ENCODE measurements at places on chromosomes 12 and 14.

DNA sequence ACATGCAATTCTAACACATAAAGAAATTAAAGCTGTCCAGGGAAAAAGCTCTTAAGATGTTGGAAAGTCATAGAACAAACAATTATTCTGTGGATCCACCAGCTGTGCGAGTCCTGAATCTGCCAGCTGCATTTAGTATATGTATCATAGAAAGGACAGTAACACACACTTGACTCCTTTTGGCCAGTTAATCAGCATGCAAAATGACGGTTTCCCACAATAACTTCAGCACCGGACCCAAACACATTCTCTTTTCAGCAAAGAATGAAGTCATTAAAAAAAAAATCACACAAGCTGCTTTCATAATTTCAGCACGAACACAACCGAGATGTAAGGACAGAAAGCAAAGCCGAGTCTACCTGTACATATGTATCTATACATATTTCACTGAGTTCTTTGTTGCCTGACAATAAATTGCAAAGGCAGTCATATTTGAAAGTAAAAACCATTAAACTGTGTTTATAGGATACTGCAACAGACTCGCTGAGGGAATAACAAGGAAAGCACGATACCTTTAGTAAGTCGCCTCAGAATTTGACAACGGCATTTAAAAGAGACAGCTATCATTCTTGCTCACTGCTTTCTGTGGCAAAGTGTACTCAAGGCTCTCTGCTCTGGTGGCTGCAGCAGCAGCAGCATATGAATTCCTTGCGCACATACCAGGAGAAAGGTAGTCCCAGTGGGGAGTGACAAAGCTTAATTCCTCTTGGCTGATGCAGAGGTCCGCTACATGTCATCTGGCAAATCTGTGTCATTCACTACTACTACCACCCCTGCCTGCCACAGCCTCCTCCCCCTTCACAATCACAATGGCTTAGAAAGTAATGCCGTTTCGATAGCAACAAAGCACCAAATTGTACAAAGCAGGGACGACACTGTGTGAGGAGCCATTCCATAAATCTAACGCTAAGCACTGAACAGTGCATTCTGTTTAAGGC, at the start of gene GRIP1:
GRIP1 (minus strand) TSS at position 739 of the 938 bp plus-strand sequence; CDS start at position 567, 172 bp downstream.
- no peak for DNase-seq

DNA sequence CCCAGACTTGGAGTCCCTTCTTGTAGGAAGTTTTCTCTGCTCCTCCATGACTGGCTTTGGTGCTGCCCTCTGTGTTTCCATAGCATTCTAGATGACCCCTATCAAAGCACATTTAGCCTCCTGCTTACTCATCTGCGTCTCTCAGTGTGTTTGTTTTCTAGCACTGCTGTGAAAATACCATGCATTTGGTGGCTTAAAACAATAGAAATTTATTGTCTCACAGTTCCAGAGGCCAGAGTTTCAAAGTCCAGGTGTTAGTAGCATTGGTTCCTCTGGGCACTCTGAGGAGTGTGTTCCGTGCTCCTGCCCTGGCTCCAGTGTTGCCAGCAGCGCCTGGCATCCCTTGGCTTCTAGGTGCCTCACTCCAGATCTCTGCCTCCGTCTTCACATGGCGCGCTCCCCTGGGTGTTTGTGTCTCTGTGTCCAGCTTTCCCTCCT, 86.1 kb downstream of the CACNA1C start:
- DNase-seq = no peak

- DNase-seq = no peak
Measured at GRCh38 chr12:125187148-125187745, 122.0 kb downstream of the AACS start.

DNA sequence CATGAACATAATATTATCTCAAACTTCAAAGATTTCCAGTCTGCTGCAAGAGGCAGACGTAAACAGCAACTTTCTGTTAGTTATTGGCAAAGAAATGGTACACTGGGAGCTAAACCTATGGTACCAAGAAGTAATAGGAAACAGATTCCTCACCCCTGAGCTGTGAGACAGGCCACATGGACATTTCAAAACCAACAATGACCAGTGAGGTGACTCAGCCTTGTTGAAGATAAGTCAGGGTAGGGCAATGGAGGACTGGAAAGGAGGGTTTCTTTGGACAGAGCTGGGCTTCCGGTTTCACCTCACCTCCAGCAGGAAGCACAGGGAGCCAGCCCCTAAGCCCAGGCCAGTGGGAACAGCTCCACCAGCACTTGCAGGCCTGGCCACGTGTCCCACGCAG, 1320.5 kb downstream of the AACS start:
- no peak for DNase-seq

DNA sequence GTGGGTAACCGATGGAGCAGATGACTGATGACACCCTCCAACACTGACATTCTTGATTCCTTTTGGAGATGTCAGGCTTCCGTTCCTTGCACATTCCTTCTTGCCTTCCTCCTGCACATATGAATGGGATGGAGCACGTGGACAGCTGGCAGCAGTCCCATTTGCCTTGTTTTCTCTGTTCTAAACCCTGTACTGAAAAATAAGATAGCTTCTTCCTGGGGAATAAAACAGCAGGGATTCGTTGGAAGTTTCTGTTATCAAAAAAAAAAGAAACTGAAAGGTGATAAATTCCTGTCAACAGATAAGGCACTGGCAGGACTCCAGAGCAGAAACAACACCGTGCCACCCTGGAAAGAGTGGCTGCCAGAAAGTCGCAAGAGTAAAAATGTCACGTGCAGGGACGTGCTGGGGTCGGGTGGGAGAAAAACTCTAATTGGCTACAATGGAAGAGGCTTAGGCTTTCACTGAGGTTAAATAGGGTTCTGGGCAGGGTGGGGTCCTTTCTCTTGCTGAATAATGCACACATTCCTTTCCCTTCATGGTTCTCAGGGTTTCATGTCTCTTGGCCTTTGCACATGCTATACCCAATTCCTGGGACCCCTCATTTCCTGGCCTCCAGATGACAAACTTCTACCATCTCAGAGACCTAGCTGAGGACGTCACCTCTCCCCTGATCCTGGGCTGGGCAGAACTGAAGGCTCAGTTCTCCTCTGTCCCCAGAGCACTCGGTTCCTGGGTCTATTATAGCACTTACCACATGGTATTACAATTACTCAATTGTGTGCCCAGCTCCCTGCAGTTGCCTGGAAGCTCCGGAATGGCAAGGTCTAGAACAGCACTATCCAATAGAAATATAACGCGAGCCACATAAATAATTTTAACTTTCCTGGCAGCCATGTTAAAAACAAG, 7.0 kb upstream of the NUAK1 start:
- DNase-seq = no peak

- DNase-seq = no peak
Measured at GRCh38 chr12:67035121-67035520, 234.0 kb upstream of the CAND1 start.

DNA sequence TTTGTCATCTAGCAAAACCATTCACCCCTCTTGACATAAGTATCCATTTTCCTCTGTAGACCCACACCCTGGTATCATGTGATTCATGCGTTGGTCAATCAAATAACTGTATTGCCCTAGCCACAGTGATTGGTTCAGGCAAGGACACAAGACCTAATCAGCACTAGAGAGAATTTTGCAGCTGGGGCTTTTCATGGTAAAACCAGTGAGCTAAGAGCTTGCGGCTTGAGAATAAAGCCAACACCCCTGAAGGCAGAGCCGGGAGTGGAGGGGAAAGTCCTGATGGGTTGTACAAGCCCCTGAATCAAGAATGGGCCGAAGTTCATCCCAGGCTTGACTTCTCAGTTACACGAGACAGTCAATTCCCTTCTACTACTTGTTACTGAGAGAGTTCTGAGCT, 33.2 kb upstream of the LTBP2 start:
- no peak for DNase-seq

- DNase-seq = no peak
Measured at GRCh38 chr12:77537663-77538062, 293.0 kb upstream of the NAV3 start.

DNA sequence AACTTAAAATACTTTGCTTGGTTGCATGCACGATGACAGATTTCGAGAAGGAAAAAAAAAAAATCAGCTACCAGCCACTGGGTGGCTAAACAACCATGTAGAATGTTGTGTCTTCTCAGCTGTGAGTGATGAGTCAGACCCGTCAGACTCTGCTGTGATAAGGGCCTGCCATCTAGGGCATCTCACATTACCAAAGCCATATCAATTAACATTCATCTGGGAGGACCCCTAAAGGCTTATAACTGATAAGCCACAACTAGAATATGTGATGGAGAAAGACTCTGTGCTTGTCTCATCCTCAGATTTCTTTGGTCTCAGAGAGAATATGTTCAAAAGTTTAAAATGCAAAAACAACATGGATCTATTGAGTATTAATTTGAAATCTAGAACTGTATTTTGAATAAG, 111.5 kb downstream of the PAX9 start:
- no peak for DNase-seq

DNA sequence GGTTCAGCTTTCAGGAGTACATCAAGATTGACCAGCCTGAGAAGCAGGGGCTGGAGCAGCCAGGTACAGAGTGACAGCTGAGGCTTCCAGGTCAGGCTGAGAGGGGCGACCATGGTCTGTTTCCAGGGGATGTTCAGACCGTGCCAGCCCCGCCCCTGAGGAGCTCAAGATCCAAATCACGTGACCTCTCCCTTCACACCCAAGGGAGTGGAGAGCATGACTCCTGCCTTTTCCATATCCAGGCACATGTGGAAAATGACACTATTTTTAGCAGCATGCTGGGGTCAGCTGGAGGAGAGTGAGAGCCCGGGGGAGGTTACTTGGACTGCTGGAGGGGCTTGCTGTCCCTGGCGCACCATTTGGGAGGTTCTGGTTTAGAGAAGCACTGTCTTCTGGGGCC, 92.7 kb downstream of the B4GALNT3 start:
- DNase-seq = no peak

Measured in OCI-LY7 (cell line).